ENCODE measurements at places on chromosomes 5 and 9.
A peak's percentile ranks its signal among the peaks of the same experiment; 100 is the strongest.

DNA sequence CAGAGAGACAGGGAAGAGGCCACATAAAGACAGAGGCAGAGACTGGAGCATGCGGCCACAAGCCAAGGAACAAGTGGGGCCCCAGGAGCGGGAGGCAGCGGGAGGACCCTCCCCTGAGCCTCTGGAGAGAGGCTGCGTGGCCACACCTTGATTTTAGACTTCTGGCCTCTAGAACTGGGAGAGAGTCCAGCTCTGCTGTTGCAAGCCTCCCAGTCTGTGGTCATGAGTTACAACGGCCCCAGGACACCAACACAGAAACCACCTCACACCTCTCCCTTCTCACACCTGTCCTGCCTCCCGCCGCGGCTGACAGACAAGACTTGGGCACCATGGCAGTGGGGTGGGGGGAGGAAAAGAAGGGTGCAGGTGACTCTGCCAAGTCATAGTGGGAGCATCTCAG is 2.2 kb downstream of the INPP5E start:
- no peak for DNase-seq

GRCh38 chr5:4207486-4207885 is 611.9 kb downstream of the IRX1 start:
- no peak for DNase-seq

DNA sequence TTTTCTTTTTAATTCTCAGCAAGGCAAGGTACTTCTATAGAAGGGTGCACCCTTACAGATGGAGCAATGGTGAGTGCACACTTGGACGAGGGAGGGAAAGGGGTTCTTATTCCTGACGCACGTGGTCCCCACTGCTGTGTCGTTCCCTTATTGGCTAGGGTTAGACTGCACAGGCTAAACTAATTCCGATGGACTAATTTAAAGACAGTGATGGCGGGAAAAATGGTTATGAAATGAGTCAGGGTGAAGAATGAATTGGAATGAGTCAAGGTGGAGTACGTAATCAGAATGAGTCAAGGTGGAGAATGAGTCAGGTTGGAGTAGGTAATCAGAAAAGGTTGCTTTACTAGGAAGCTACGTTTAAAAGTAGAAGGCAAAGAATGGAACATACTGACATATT is 2.1 kb upstream of the HMGCS1 start:
- DNase-seq, result peak; percentile 78

DNA sequence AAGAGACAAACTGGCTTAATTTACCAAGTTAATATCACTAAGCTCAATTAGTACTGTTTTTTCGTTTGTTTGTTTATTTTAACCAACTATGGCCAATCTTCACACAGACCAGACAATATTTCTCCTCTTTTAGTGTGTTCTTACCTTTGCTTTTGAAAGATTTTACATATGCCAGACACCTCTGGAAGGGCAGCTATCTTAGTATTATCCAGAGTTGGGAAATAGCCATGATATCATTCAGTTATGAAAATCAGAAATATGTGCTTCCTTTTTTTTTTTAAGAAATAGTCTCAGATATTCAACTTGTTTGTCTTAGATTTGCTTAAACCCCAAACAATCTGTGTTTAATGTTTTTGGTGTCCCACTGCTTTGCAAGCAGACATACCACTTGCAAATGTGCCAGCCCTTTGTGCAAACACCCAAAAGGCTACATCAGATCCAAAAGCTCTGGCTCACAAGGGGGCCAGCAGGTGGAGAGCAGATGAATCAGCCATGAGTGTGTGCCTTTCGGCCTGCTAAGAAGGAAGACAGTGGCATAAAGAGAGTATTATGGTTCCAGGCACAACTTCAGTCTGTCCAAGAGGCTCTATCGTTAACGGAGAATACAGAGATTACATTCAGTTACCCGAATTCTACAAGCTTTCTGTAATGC is 147.6 kb downstream of the EFNA5 start:
- no peak for DNase-seq

DNA sequence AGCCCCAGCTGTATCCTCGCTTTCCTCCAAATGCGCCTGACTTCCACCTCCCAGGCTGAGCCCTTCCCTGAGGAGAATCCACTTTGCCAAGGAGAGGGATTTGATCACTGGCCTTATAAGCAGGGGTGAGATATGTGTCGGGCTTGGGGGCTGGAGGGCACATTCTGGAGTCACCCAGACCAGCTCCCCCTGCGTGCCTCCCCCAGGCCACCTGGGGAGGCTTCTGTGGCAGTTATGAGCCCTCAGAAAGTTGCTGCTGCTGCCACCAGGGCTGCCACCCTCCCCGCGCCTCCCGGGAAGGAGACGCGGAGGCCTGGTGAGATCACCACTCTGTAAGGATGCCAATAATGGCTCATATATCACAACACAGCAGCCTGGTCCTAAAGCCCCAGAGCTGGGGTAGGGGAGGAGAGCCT is 211.5 kb downstream of the PAPPA start:
- DNase-seq, result no peak
